ENCODE measurements at places on chromosomes 7 and 10.

DNA sequence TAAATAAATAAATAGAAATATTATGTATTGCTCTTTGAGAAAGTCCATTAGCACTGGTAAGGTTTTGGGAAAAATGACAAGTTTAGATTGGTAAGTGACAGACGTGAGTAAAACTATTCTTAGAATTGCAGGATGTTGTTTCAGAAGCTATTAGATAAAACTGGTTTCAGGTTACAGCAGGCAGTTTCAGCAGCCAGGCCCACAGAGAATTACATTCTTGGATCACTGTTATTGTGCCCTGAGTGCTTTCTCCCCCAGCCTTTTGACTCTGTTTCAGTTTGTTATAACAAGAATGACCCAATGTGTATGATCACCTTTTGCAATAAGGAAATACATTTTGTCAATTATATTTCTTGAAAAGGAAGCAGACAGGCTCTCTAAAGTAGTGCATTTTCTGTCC, 86.5 kb downstream of the DKK1 start:
- DNase-seq, result no peak

DNA sequence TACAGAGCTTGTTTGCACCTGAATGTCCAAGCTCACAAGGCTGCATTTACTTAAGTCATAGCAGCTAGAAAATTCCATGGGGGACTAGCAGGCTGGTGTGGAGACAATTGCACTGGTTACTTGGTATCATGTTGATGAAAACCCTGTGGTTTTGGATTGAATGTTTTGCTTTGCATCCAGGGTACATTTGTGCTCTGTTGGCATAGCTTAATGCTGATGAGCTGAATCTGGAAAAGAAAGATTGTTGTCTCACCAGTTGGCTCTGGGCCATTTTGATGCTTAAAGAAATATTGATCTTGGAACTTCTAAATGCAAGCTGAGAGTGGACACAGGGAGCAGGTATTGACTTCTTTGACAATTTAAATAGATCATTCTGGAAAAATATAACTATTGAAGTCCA, 122.5 kb upstream of the MBL2 start:
- DNase-seq, result no peak

- DNase-seq, result no peak
Observed at GRCh38 chr10:2380218-2380617, 642.9 kb upstream of the ADARB2 start.

- no peak for DNase-seq
Observed at GRCh38 chr10:33412653-33413361, 78.3 kb upstream of the NRP1 start.

GRCh38 chr10:48652344-48652743, 32.3 kb upstream of the WDFY4 start:
- DNase-seq, result no peak

DNA sequence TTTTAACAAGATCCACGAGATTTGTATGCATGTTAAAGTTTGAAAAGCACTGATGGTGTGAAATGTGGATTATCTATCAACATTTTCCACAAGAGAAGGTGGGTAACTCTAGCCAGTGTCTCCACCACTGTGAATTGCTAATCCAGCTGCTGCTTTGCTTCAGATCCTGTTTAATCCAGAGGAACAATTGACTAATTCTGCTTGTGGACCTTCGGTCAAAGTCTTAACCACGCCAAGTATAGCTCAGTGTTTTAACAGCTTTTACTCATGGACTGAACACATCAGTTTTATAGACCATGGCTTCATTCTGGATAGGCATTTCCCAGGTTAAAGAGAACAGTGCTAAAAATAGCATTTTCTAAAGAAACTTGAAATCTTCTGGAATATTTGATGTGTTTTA, 23.5 kb downstream of the ADK start:
- no peak for DNase-seq

DNA sequence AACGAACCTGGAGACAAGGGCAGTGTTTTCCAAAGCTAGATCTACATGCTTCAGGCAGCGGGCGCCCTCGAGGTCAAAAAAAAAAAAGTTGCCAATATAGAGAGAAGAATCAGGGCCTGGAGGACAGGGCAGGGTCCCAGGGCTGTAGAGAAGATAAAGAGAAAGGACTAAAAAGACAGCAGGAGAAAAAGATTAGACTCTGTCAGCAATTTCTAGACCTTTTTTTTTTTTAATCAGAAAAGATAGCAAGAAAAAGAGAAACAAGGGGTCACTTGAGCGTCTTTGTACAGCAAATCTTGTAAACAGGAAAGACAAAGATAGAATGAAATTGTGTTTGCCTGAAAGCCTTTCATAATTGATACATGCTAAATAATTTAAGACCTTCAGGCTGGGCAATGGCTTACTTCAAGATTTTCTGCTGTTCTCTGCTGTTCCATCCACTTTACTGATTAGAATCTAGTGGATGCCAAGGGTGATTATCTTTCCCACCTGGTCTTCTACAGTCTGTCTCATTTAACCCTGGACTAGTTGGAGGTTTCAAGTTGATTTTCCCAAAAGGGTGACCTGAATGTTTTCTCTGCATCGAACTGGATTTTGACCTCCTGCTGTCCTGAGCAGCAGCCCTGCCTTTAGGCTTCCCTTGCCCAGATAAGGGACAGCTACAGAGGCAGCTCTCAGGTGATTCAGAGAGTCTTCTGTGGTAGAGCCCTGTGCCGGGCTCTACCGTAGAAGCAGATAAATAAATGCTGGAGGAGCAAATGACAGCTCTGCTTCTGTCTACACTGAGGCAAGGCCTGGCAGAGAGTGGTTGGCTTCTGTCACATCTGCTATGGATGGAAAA, 5.1 kb downstream of the LMOD2 start:
- DNase-seq, result no peak

DNA sequence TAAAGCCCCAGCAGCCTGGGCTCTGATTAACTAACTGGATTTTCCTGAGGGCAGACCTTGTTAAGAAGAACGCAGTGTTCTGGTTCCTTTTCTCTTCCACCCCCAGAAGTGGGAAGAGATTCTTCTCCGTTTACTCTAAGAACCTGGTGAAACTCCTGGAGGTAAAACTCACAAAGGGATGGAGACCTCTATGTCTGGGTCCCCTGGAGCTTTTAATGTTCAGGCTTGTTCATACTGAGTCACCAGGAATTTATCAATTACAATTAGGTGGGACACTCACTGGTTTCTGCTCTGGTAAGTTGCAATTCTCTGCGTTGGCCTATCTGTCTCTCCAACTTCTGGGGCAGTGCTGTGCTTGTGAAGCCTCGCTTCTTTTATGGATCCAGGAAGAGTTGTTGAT, 73.3 kb upstream of the CACNB2 start:
- DNase-seq, result no peak

DNA sequence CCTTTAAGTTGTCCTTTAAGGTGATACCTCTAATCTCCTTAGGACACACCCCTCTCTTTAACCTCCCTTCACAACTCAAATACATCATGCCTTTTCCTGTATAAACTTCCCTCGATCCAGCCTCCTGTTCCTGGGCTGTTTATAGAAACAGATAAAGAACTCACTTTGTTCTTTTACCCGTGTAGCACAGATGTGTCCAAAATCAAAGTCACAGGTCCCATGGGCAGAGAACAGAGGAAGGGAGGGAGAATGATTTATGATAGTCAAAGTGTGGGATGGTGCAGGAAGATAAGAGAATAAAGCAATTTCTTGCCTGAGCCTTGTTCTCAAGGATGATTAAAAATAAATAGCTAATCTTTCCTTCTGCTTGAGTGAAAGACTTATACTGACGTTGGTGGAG, 50.3 kb upstream of the CABCOCO1 start:
- DNase-seq, result no peak

DNA sequence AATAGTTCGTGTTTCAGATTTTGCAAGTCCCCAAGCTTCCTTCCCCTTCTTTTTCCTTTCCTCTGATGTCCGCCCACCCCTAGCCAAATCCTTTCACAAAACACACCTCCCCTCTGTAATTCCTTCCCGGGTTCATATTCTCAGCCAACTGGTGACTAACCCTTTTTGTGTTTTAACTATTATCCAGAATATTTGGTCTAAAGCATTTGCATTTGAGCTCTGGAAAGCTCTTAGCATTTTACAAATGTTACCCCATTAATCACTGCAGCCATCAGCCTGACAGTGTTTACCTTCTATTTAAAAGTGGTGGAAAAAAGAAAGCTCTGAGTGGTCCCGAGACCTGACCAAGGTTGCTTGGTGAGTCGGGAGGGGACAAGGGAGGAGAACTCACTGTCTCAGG, 139.0 kb downstream of the CREB5 start:
- no peak for DNase-seq

- no peak for DNase-seq
Observed at GRCh38 chr10:131960631-131961046, 21.1 kb downstream of the BNIP3 start.

GRCh38 chr7:64485623-64486022, 77.2 kb downstream of the ZNF680 start:
- no peak for DNase-seq

DNA sequence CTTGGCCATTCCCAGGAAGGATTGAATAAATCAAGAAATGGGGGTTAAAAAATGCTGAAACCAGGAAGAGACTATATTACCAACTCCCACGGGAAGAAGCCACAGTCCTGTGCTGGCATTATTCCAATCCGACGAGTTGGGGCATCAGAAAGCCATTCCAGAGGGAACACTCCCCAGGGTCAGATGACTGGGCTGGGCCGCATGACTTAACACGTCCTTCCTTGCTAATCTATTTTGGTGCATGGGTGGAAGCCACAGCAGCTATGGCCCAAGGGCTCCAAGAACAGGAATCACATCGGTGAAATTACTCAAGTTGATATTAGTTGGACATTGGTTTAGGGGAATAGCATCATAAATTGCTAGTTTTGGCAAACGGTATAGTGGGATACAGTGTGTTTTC, 592.9 kb upstream of the NRP1 start:
- DNase-seq, result no peak

GRCh38 chr10:89554433-89554832, 19.0 kb upstream of the SLC16A12 start:
- DNase-seq, result no peak

GRCh38 chr7:154978017-154978416, 24.9 kb downstream of the PAXIP1 start:
- DNase-seq, result no peak

- DNase-seq, result no peak
Observed at GRCh38 chr10:124672181-124672638, 72.0 kb downstream of the FAM53B start.

- no peak for DNase-seq
Observed at GRCh38 chr7:92634205-92634604, 44.0 kb upstream of the FAM133B start.

DNA sequence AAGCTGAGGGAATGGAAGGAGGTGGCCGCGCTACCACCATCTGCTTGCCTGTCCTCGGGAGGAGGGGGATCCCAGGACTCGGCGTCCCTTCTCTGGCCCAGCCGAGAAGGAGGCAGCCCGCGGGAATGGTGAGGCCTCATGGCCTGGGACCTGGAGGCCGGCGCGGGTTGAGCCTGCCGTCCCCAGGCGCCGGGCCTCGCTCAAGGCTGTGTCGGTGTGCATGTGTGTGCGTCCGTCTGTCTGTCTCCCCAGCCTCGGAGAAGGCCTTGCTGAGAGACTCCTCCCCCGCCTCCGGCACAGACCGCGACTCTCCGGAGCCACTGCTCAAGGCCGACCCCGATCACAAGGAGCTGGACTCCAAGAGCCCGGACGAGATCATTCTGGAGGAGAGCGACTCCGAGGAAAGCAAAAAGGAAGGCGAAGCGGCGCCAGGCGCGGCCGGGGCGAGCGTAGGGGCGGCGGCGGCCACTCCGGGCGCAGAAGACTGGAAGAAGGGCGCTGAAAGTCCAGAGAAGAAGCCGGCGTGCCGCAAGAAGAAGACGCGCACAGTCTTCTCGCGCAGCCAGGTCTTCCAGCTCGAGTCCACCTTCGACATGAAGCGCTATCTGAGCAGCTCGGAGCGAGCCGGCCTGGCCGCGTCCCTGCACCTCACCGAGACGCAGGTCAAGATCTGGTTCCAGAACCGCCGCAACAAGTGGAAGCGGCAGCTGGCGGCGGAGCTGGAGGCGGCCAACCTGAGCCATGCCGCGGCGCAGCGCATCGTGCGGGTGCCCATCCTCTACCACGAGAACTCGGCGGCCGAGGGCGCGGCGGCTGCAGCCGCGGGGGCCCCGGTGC, 1.3 kb downstream of the HMX3 start:
- DNase-seq, result no peak

DNA sequence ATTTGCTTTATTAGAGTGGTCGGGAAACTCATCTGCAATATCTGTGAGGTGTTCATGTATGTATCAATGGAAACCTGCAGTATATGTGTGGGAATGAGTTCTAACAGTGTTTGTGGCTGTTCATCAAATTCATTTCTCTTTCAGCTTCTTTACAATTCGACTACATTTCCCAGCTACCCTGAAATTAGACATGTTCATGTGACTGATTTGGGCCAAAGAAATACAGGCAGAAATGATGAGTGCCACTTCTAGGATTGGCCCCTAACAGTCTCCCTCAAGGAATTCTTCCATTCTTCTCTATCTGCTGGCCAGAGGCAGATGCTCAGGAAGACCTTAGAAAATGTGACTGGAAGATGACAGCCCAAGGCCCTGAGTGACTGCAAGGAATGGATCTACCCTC, 114.8 kb upstream of the WAC start:
- no peak for DNase-seq

GRCh38 chr10:110687400-110687799, 43.3 kb downstream of the RBM20 start:
- DNase-seq, result no peak

DNA sequence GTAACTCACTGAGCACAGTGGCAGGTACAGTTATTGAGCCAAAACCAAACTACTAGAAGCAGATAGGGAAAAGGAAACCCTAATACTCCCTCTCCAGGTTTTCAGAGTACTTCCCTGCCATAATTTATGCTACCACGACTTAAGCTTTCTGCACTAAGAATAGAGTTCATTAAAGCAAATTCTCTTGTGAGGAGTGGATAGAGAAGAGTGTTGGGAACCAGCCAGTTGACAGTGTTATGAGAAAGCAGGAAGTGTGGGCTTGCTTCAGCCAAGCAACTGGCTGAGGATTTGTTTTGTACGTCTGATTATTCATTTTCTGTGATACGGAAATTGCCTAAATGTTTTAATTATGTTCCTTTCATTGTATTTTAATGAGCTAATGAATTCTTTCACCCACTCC, 280.5 kb downstream of the KIF20B start:
- no peak for DNase-seq

- no peak for DNase-seq
Observed at GRCh38 chr10:69491611-69492010, 40.3 kb downstream of the TSPAN15 start.

DNA sequence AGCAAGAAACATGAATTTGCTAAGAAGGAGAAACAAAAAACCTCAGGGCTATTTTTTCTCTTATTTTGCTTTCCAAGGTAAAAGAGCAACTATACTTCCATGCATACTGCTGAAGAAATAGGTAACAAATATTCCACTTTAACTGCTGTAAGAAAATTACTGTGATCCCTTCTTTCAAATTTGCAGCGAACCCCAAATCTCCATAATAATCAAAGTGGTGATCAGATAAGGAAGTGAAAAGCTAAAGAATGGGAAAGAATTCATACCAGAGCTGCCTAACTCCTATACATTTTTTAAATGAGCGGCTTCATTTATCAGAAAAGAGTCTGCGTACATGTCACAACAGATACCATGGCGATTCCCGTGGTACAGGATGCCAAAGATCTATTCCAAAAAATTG, 7.2 kb downstream of the SGCE start:
- no peak for DNase-seq
